Aortic smooth muscle cell (primary cell): ENCODE measurements at places on chromosomes 12 and 14. TPM values are rescaled to one million over a fixed set of nuclear protein-coding genes. Genes with fewer than 3 reads are reported as not detected.

Gene STXBP6
- total RNA-seq: 0.13 TPM in 1 of 2 replicates, not detected in the other

Gene NDRG2
- 0.12 and 0.40 TPM in 2 replicates for total RNA-seq

Gene MYH6
- total RNA-seq: not detected in 2 replicates

Gene DRAM1
- total RNA-seq: 12.0 and 20.1 TPM in 2 replicates

Gene TTC7B
- 19.0 and 25.3 TPM in 2 replicates for total RNA-seq
